ENCODE measurements at places on chromosomes 5 and 9.

GRCh38 chr9:127854184-127854806 is at the start of gene ENG:
Gene ENG (minus strand): TSS chr9:127854658. CDS start chr9:127854355, 303 bp downstream.
- DNase-seq = no peak

GRCh38 chr5:56147106-56147505 is 86.0 kb downstream of the ANKRD55 start:
- no peak for DNase-seq

DNA sequence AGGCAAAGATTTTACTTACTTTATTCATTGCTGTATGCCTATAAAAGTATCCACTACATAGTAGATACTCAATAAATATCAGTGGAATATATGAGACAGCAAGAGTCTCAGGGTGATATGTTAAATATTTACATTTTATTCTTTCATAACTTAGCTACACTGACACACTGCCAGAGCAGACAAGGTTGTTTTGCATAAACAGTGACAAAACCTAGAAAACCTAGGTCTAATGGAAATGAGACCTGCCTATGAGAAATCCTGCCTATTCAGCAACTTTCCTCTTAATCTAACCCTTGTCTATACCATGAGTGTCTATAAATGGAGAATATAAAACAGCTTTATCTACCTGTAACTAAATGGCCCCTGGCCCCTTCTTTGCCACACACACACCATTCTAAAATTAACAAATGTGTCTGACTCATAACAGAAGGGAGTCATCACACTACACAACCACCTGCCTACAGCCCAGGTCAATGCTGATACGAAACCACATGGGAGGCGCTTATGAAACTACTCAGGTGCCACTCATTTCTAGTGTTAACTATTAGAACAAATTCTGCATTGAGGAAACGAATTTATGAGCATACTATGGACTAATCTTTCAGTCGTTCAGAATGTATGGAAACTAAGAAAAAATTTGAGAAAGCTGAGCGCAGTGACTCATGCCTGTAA is 60.3 kb downstream of the UBAP2 start:
- no peak for DNase-seq

GRCh38 chr5:172772112-172772906 is 1.3 kb upstream of the DUSP1 start:
- peak; percentile 47 for DNase-seq

- no peak for DNase-seq
Observed at GRCh38 chr9:77486968-77487367, 161.2 kb downstream of the GNA14 start.

GRCh38 chr9:102769307-102769706 is 225.8 kb upstream of the CYLC2 start:
- DNase-seq = no peak

DNA sequence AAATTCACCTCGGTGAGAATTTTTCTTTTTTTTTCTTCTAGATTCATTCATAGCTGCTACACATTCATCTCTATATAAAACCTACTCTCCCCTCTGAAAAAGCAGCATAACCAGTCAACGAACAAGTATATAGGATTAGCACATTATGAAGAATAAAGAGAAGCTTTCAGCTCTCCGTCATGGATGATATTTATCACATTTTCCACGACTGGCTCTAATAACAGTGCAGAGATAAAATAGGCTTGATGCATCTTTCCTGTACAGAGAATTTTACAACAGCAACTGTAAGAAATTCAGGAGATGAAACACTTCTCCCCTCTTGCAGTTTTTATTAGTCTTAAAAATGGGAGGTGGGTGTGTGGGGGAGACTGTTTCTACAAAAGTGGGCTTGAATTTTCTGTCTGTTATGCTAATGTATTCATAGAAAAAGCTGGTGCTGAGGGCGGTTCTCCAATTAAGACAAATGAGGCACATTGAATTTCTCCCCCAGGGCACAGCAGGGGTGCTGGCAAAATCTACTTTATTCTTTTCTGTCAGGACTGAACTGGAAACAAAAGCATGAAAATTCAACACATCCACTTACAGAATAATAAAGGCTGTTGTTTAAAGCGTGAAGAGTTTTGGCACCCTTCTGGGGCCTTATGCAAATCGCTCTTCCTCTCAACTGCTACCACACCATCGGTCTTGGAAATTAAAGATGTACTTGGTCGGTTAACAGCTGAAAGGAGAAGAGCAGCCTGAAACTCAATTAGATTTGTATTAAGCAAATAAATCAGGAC is 233.9 kb upstream of the ZNF608 start:
- DNase-seq = no peak

DNA sequence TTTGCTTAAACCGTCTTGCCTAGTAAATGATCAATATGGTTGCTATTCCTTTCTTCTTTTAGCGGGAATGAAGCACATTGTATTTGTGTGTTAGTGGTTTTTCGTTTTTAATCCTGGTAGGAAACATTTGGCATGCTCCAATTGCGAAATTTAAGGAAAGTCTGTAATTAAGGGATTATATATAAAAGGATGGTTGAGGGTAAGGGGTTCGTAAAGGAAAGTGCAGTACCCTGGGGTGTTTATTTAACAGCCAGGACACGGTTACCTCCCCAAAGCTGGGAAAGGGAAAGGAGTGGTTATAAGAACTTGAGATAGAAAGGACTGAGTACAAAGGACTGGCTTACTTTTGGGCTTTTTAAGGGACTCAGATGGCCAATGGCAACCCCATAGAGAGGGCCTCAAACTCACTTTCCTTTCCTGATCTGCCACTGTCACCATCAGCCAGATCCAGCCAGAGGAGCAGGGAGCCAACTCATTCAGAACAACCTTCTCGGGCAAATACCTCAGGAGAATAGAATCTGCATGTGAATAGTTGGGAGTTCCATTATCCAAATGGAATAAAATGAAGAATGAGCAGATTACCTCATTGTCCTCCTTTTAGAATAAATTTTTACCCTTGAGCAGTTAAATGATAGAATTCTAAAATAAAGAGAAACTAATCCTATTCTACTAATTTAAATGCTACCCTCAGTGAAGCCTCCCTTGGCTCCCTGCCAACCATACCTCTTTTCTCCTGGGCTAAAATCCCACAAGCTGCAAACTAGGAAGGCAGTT is 117.7 kb downstream of the SNCAIP start:
- DNase-seq = no peak

DNA sequence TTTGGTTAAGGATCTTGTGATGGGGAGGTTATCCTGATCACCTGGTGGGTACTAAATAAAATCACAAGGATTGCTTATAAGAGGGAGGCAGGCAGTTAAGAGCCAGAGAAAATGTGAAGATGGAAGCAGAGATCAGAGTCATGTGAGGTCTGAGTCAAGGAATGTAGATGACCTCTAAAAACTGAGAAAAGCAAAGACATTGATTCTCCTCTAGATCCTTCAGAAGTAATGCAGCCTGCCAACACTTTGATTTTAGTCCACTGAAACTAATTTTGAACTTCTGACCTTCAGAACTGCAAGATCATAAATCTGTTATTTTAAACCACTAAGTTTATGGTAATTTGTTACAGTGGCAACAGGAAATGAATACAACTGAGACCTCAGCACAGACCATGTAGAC is 499.0 kb downstream of the GADD45G start:
- DNase-seq = no peak

GRCh38 chr5:170176916-170177315 is 55.9 kb upstream of the C5orf58 start:
- no peak for DNase-seq

GRCh38 chr5:65927503-65928321 is 1.3 kb downstream of the ERBIN start:
- DNase-seq = no peak

- DNase-seq = no peak
Observed at GRCh38 chr9:125820100-125820804, 73.1 kb downstream of the PBX3 start.

DNA sequence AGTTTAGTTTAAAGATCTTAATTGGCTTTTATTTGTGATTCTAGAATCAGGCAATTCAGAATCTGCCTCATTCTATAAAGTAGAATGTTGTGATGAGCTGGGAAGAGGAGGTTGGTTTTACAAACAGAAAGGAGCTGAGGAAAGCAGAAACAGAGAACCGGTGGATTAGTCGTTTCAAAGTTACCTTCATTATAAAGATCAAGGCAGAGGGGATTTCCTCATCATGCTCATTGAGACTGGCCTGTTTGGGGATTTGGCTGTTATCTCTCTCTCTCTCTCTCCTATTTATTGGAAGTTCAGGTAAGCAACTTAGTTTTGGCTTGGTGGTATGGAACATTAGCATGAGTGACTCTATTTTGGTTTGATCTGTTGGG is 134.0 kb downstream of the GCNT1 start:
- no peak for DNase-seq

DNA sequence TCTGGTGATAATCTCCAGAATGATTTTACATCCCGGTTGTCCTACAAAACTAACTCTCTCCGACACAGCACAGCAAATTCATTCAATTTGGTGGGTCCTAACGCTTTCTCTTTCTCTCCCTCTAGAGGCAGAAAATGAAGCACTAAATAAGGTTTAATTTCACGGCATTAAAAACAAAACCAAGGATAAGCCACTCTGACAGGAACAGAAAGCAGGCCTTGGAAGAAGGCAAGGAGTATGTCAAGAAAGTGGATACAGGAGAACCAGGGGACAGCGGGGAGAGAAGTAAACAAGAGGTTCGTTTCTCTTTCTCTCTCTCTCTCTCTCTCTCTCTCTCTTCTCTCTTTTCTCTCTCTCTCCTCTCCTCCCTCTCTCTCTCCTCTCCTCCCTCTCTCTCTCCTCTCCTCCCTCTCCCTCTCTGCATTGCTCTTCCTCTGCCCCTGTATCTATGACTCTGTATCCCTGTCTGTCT is 49.8 kb downstream of the EBF1 start:
- no peak for DNase-seq

DNA sequence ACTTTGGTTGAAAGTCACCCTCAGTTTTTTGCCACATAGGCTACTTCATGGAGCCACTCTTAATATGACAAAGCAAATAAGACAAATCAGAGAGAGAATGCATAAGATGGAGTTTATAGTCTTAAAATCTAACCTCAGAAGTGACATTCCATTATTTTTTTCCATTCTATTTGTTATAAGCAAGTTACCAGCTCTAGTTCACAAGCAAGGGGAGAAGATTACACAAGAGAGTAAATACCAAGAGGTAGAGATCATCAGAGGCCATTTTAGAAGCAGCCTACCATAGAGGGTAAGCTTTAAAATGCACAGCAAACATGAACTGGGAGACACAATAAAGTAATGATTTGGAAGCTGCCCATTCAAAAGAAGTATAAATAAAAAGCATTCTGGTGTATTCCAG is 651.3 kb upstream of the MEF2C start:
- DNase-seq = no peak

DNA sequence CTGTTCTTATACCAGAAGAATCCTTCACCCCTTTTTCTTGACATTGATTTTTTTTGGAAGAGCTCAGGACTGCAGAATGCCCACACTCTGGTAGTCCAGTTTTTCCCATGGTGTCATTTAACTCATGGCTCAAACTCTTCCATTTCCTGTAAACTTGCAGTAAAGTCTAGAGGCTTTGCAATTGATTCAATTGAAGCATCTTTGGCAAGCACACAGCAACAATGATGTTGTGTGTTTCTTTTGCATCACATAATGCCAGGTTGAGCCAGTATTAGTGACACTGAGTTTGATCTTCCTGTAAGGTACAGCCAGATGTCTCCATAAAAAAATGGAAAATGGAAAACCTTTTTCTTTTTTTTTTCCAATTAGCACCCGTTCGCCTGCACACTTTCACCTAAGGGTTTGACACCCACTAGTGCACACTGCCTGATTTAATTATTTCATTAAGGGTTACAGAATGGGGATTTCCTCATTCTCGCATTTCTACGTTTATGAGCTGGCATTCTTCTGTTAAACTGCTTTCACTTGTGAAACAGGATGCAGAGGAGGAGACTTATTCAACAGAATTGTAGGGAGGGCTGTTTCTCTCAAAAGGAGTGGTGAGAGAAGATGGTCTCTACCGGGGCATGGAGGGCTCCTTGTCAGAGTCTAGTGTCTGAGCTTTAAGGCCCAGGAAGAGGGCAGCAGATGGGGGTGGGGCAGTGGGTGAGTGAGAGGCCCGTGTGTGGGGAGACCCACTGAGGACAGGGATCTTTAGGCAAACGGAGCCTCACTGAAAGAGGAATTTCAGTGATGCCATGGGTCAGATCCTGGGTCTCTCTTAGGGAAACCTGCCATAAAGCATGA is 2.2 kb upstream of the S1PR3 start:
- DNase-seq = no peak

DNA sequence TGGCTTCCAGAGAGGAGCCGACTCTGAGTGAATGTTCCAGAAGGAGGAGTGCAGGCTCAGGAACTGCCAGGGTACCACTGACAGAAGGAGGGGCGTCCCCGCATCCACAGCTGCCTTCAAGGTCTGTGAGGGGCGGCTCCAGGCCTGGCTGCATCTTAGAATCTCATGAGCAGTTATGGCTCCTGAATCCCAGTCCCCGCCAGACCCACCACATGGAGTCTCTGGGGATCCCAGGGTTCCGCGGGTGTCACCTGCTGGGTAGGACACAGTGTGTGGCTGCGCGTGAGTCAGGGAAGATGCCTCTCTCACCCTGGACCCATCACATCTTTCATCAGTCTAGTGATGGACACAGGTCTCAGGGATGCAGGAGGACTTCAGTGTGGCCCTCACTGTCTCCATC is 79.2 kb downstream of the COL5A1 start:
- no peak for DNase-seq

DNA sequence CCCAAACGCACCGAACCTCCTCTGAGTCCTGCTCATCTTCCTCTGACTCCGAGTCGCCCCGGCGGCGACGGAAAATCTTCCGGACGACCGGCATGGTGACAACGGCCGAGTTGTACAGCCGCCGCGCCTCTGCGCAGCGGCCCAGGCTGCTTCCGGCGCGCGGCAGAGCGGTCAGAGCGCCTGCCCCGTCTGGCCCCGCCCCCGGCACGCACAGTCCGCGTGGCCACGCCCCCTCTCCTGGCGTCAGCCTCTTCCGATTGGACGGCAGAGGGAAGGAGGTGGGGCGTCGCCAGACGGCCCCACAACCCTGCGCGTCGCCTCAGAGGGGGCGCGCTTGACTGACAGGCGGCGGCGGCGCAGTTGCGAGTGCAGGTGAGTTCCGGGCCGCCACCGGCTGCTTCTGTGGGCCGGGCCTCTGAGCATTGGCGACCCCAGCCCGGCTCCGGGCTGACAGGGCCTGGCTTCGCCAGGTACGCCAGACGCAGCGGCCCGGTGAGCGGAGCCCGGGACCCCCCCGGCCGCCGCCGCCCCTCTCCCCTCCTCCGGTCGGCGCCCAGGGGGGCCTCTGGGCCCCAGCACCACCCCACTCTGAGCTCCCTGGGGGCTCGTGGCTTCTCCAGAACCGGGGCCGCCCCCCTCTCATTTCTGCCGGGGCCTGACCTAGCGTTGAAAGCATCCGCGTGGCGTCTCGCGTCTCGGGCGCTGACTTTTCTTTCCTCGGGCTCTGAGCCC is at the start of the genes C9orf78 and USP20:
Gene C9orf78, minus strand, starts transcription at position 148 of the 732 bp plus-strand sequence. Its CDS starts 54 bp downstream, at position 94.
Gene USP20, plus strand, starts transcription at position 331 of the 732 bp plus-strand sequence. CDS start 17,098 bp downstream, outside the sequence.
- DNase-seq = peak; percentile 93

- no peak for DNase-seq
Observed at GRCh38 chr5:163894645-163895044, 389.2 kb downstream of the MAT2B start.

GRCh38 chr5:15933259-15934207 is 246.1 kb downstream of the MARCHF11 start:
- no peak for DNase-seq

- DNase-seq = no peak
Observed at GRCh38 chr9:130364619-130365322, 80.0 kb upstream of the ASS1 start.

- DNase-seq = no peak
Observed at GRCh38 chr5:131758520-131758900, 38.3 kb downstream of the FNIP1 start.
